ENCODE measurements at places on chromosomes 1 and 21. TPM values are rescaled to one million over a fixed set of nuclear protein-coding genes. Genes with fewer than 3 reads are reported as not detected.

DNA sequence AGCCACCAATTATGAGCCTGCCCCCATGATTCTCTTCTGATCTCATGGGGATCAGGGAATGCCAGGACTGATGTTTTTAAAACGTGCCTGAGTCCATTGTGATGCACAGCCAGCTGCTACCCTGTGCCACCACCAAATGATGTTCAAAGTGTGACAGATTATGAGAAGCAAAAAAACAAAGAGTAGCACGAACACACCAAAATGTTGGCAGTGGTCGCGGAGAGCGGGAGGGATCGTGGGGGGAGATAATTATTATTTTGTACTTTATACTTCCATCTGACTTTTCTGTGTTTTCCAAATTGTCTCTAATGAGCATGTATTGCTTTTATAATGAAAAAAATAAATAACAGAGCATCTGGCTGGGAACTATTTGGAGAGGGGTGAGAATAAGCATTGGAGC, 50.5 kb downstream of the EPHB2 start:
- no peak overlapping the region for H3K4me3 ChIP-seq
- no peaks in the 10 kb centered on the region for H3K27me3 ChIP-seq
- H3K4me1 ChIP-seq: no peaks in the 10 kb centered on the region
- no peak overlapping the region for H3K27ac ChIP-seq
- DNase-seq: no peak

GRCh38 chr1:184596950-184597645, 157.6 kb downstream of the EDEM3 start:
- H3K27ac ChIP-seq: no peak overlapping the region
- no peaks in the 10 kb centered on the region for H3K36me3 ChIP-seq
- H3K4me3 ChIP-seq: no peak overlapping the region

The CR1 gene
- 4.3 TPM for polyA plus RNA-seq

DNA sequence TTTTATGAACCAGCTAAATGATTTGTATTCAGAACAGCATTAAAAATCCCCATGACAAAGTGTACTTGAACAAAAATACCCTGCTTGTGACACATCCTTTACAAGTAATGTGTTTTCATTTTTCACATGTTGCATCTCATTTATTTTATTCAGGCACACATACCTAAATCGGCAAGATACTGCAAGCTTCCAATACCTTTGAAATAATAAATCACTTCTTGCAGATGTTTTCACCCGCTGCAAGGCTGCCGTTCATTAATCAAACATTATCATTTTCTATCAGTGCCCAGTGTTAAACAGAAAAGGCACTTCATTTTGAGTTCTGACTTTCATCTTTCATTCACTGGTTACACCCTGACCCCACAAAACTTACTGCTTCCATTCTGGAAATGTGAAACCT, 269.6 kb downstream of the DPYD start:
- no peaks in the 10 kb centered on the region for H3K36me3 ChIP-seq
- no peak overlapping the region for H3K4me3 ChIP-seq
- no peak for DNase-seq

The DARS2 gene
- polyA plus RNA-seq: 13.2 TPM

- no peak overlapping the region for H3K27ac ChIP-seq
- H3K36me3 ChIP-seq: no peaks in the 10 kb centered on the region
- no peaks in the 10 kb centered on the region for H3K27me3 ChIP-seq
- H3K4me3 ChIP-seq: no peak overlapping the region
- no peaks in the 10 kb centered on the region for H3K4me1 ChIP-seq
Measured at GRCh38 chr1:110449661-110450651, 993 bp upstream of the PROK1 start.

GRCh38 chr1:4317207-4317606, 337.2 kb upstream of the AJAP1 start:
- H3K4me1 ChIP-seq: no peaks in the 10 kb centered on the region
- DNase-seq: no peak
- H3K4me3 ChIP-seq: no peak overlapping the region
- no peaks in the 10 kb centered on the region for H3K36me3 ChIP-seq

DNA sequence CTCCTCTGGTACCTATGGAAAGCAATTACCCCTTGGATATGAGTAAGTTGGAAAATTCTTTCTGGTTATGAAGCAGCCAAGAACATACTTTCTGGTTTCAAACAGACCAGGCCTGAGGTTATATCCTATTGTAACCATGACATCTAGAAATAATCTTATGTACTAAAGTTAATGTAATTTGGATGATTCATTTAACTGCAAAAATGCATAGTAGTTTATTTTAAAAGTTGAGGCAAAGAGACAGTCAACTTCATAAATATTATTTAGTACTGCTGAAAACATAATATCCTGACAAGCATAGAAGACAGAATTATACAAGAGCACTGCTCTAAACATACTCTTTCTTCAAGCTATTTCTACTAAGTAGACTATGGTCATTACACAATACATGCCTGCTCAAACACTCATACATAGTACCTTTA, 25.5 kb downstream of the ODF2L start:
- no peak for DNase-seq
- no peaks in the 10 kb centered on the region for H3K4me1 ChIP-seq
- H3K4me3 ChIP-seq: no peak overlapping the region

The DFFA gene
- 16.5 TPM for polyA plus RNA-seq

The PPIH gene
- 79.7 TPM for polyA plus RNA-seq

DNA sequence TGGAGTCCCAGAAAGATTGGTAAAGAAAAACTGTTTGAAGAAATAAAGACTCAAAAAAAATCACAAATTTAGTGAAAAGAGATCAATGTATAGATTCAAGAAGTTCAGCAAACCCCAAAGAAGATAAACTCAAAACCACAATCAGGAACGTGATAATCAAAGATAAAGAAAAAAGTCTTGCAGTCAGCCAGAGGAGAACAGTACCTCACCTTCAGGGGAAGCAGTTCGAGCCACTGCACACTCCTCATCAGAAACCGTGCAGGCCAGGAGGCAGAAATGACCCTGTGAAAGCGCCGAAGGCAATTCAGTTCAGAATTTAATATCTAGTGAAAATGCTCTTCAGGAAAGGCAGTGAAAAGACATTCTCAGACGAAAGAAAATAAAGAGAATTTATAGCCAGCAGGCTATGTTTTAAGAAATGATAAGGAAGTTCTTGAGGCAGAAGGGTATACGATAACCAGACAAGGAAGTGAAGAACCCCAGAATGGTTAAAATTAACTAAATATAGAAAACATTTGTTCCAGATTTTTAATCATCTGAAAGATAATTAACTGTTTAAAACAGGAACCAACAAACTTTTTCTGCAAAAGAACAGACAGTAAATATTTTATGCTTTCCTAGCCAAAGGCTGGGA, 13.5 kb upstream of the SUMO3 start:
- peaks cover 5% of the 10 kb centered on the region for H3K4me1 ChIP-seq
- H3K27me3 ChIP-seq: no peaks in the 10 kb centered on the region
- no peak for DNase-seq
- H3K27ac ChIP-seq: peak overlapping the region; percentile 31
- no peaks in the 10 kb centered on the region for H3K36me3 ChIP-seq
- H3K4me3 ChIP-seq: no peak overlapping the region

The ERRFI1 gene
- 0.56 TPM for polyA plus RNA-seq

DNA sequence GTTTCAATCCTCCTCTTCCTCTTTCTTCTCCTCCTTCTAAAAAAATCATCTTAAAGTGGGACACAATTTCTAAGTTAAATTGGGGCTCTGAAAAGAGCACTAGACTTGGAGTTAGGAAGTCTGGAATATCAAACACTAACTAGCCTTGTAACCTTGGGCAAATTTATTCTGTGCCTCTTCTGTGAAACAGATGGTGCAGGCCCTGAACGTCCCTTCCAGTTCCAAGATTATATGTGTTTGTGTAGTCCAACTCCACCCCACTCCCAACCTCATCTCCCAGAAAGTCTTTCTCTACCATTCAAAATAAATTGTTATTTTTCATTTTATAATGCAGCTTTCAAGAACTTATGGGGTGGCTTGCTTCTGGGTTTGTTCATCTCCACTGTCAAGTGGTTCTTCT, 630.0 kb downstream of the LMO4 start:
- no peak overlapping the region for H3K27ac ChIP-seq
- no peak for DNase-seq
- H3K36me3 ChIP-seq: no peaks in the 10 kb centered on the region
- H3K4me1 ChIP-seq: no peaks in the 10 kb centered on the region

GRCh38 chr21:27346041-27346448, 379.2 kb upstream of the ADAMTS5 start:
- H3K4me1 ChIP-seq: no peaks in the 10 kb centered on the region
- DNase-seq: no peak
- H3K4me3 ChIP-seq: no peak overlapping the region

DNA sequence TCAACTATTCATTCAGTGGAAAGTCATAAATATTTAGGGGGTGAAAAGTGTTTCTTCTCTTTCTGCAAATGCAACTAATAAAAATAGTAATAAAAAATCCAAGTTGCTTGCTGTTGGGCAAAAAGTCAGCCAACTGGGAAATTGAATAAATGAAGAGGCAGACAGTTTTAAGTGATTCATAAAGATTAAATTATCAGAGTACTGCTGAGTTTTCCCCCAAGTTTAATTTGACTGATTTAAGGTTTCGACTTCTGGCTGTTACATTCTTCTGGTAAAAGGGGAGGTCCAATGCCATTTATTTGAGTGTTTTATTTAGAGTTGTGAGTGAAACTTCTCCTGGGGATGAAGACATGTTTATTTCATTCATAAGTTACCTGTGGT, 125.5 kb downstream of the NTPCR start:
- DNase-seq: no peak
- no peak overlapping the region for H3K4me3 ChIP-seq
- H3K36me3 ChIP-seq: no peaks in the 10 kb centered on the region

DNA sequence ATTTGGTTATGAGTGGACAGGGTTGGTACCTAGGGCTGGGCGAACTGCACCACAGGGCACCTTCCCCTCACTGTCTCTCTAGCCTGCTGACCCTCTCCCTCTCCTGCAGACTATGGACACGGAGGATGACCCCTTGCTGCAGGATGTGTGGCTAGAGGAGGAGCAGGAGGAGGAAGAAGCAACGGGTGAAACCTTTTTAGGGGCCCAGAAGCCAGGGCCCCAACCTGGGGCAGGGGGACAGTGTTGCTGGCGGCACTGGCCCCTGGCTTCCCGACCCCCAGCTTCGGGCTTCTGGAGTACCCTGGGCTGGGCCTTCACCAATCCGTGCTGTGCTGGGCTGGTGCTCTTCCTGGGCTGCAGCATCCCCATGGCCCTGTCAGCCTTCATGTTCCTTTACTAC, 21.9 kb downstream of the DISP3 start:
- no peaks in the 10 kb centered on the region for H3K4me1 ChIP-seq
- no peaks in the 10 kb centered on the region for H3K27me3 ChIP-seq
- no peak for DNase-seq
- H3K36me3 ChIP-seq: no peaks in the 10 kb centered on the region

DNA sequence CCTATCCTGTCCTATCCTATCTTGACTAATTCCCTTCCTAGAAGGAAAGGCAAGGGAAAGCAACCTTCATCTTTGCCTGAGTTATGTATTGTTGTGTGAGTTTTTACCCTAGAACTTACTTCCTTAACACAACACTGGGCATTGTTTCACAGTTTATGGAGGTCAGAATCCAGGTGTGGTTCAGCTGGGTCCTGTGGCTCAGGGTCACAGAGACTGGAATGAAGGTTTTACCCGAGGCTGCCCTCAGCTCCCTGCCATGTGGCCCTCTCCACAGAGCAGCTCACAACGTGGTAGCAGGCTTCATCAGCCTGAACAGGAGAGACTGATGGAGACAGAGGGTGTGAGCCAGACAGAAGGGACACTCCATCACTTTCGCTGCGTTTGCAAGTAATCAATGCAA, 140.5 kb downstream of the FCRL5 start:
- no peaks in the 10 kb centered on the region for H3K36me3 ChIP-seq
- no peak overlapping the region for H3K4me3 ChIP-seq
- no peak for DNase-seq
- H3K27ac ChIP-seq: no peak overlapping the region
- no peaks in the 10 kb centered on the region for H3K4me1 ChIP-seq

The FH gene
- 52.5 TPM for polyA plus RNA-seq

DNA sequence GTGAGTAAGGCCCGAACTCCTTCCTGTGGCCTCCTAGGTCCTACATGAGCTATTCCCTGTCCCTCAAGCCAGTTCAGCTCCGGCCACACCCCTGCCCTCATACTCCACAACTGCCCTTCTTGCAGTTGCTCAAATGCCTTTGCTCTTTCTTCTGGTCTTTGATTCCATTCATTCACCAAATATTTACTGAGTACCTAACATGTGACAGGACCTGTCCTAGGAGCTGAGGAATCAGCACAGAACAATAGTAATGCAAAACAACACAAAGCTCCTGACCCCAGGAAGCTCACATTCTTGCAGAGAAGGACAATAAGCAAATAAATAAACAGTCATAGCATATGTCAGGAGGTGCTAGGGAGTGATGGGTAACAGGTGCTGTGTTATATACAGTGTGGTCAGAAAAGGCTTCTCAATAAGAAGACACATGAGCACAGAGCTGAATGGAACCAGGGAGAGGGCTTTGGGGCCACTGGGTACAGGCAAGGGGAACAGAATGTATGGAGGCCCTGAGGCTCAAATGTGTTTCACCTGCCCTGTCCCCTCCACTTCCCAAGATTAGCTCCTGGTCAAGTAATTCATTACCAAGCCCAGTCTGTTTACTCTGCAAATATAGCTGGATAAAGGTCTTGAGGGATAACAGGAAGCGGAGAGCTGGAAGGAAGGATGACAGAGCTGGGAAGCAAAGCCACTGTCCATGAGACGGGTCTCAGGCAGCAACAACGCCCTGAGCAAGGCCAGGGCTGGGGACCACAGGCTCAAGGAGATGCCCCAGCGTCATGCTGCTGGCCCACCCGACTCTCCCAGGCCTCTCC, 145.1 kb downstream of the CSMD2 start:
- no peaks in the 10 kb centered on the region for H3K36me3 ChIP-seq
- H3K27ac ChIP-seq: no peak overlapping the region
- H3K4me1 ChIP-seq: no peaks in the 10 kb centered on the region
- no peak overlapping the region for H3K4me3 ChIP-seq

GRCh38 chr1:52364235-52364839, 1.7 kb downstream of the CC2D1B start:
- DNase-seq: no peak
- peaks cover 15% of the 10 kb centered on the region for H3K4me1 ChIP-seq
- peak overlapping the region; percentile 95 for H3K27ac ChIP-seq

- H3K4me3 ChIP-seq: no peak overlapping the region
- no peak for DNase-seq
- H3K27ac ChIP-seq: no peak overlapping the region
- H3K27me3 ChIP-seq: no peaks in the 10 kb centered on the region
- no peaks in the 10 kb centered on the region for H3K36me3 ChIP-seq
- no peaks in the 10 kb centered on the region for H3K4me1 ChIP-seq
Measured at GRCh38 chr21:17416139-17416538, 96.7 kb upstream of the CXADR start.

DNA sequence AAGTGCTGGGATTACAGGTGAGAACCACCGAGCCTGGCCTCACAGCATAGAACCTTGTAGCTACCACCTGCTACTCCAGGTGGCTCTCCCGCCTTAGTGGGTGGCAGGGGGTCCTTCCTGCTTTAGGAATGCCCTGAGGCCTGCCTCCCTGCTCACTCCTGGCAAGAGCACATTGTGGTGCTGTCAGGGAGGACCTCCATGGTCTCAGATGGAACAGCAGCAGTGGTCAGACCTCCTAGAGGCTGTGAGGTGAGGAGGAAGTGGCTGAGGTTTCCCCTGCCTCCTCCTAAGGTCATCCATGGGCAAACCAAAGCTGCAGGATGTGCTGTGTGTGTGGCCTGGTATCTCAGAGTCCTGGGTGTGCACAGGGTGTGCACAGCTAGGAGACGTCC, 6.7 kb downstream of the SOX13 start:
- no peaks in the 10 kb centered on the region for H3K36me3 ChIP-seq
- DNase-seq: no peak
- H3K4me1 ChIP-seq: no peaks in the 10 kb centered on the region
- H3K27me3 ChIP-seq: no peaks in the 10 kb centered on the region

The PTPRF gene
- not detected for polyA plus RNA-seq

GRCh38 chr1:5933050-5933449, 59.2 kb downstream of the NPHP4 start:
- no peaks in the 10 kb centered on the region for H3K4me1 ChIP-seq
- no peak overlapping the region for H3K4me3 ChIP-seq
- H3K27ac ChIP-seq: no peak overlapping the region
- H3K36me3 ChIP-seq: no peaks in the 10 kb centered on the region
- DNase-seq: no peak

All from naive thymus-derived CD4-positive, alpha-beta T cell (primary cell).